ENCODE measurements at places on chromosomes 16 and 17. TPM values are rescaled to one million over a fixed set of nuclear protein-coding genes. Genes with fewer than 3 reads are reported as not detected.

DNA sequence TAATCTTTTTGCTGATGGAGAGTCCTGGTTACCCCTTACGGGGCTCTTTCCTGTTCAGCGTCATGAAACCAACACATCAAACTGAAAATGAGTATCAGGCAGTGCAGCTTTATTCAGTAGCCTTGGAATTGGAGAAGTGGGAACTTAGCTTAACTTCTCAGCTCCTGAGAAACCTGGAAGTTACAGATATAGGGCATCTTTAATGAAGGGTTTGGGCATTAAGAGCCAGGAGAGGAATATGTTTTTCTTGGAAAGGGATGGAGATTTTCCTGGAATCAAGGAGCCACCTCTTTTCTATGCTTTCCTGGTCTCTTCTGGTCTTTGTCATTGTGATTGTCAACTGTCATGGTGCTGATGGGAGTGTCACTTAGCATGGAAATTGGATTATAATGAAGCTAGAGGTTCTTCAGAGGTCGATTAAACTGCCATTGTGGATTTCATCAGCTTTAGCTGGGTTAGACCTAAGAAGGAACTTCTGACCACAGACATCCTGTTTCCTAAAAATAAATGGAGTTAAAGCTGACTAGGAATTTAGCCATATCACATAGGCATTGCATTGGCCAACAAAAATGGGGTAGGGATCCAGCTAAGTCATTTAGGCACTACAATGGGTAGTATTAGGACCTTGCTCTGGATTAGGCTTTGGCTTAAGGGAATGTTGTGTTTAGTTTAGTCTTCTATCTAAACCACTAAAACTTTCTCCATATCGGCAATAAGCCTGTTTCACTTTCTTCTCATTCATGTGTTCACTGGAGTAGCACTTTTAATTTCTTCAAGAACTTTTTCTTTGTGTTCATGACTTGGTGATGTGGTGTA is 186.4 kb downstream of the BCAS3 start:
- H3K36me3 ChIP-seq: no peaks in the 10 kb centered on the region
- H3K27ac ChIP-seq: no peak overlapping the region
- DNase-seq: no peak
- no peak overlapping the region for H3K4me3 ChIP-seq
- no peaks in the 10 kb centered on the region for H3K27me3 ChIP-seq

DNA sequence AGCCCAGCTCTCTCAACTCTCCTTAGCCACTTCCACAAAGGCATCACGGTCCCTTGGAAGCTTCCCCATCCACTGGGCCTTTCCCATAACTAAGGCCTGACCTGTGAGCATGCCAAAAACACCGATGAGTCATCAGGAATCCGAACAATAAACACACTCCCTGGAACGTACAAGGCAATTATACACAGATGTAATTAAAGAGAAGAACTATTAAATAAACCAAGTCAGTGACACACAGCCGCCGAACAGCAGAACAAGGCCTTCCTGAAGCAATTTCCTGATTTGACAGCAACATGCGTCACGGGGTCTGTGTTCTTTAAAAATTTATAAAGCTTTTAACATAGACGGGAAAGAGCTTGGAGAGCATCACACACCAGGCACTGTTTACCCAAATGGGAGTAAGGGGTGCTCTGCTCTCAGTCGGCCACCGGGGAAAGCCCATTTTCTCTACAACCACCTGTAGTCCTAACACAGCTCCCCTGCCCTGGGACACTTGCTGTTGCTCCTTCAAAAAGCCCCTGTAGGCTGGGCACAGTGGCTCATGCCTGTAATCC is 29.4 kb downstream of the COG7 start:
- no peak overlapping the region for H3K4me3 ChIP-seq
- H3K4me1 ChIP-seq: peaks cover 11% of the 10 kb centered on the region
- no peaks in the 10 kb centered on the region for H3K36me3 ChIP-seq
- no peaks in the 10 kb centered on the region for H3K27me3 ChIP-seq
- DNase-seq: peak; percentile 87

PRSS27 gene
- 1.3 TPM for total RNA-seq

DNA sequence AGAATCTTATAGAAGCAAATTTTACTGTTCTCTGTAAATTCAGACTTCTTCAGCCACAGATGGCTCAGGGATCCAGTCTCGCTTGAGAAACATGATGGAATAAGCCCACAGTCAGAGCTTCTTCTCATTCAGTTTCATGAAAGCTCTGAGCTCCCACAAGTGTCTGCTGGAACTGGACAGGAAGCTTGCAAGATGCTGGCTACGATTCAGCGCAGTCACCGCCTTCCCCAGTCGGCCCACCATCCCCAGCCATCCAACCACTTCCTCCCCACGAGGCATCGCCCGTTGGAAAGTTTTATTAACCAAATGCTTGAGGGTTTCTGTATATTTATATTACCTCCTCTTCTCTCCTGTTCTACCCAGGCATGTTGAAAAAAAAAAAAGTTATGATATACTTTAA is 171.7 kb downstream of the ZFHX3 start:
- H3K36me3 ChIP-seq: no peaks in the 10 kb centered on the region
- no peak overlapping the region for H3K4me3 ChIP-seq
- no peak for DNase-seq
- H3K4me1 ChIP-seq: peaks cover 2% of the 10 kb centered on the region
- no peaks in the 10 kb centered on the region for H3K27me3 ChIP-seq
- no peak overlapping the region for H3K27ac ChIP-seq

TTLL6 gene
- not detected for total RNA-seq

MT4 gene
- not detected for total RNA-seq

Data from ovary (tissue), 10 donors.